NCI-H774 (cell line): ENCODE measurements at places on chromosomes 11 and 22.
A peak's percentile ranks its signal among the peaks of the same experiment; 100 is the strongest.

GRCh38 chr11:18111005-18111404 is 5.1 kb upstream of the SAAL1 start:
- DNase-seq: no peak

- no peak for DNase-seq
Observed at GRCh38 chr11:117413616-117414015, 86.0 kb downstream of the CEP164 start.

GRCh38 chr11:133733631-133734030 is 111.7 kb downstream of the SPATA19 start:
- no peak for DNase-seq

DNA sequence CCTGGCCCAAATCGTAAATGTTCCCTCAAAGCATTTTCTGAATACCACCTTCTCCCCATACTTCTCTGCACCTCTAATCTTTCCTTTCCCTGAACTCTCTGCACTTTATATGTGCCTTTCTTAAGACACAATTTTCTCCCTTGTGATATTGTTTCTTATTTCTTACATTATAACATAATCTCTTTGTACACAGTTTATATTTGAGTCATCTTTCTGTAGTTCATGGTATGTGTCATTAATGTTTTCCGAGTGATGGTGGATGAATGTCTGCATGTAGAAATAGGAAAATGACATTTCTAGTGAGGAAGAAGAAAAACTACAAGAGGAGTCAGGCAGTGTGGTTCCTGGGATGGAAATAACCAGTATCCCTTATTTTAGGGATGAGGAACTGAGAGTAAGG is 5.5 kb downstream of the ACRV1 start:
- DNase-seq: no peak

GRCh38 chr11:113255096-113255495 is 59.3 kb upstream of the TTC12 start:
- no peak for DNase-seq

- no peak for DNase-seq
Observed at GRCh38 chr11:78424334-78425270, 7.0 kb upstream of the GAB2 start.

GRCh38 chr11:2867722-2868505 is 17.7 kb downstream of the CDKN1C start:
- no peak for DNase-seq

- DNase-seq: no peak
Observed at GRCh38 chr22:49785841-49786471, 41.7 kb downstream of the BRD1 start.

DNA sequence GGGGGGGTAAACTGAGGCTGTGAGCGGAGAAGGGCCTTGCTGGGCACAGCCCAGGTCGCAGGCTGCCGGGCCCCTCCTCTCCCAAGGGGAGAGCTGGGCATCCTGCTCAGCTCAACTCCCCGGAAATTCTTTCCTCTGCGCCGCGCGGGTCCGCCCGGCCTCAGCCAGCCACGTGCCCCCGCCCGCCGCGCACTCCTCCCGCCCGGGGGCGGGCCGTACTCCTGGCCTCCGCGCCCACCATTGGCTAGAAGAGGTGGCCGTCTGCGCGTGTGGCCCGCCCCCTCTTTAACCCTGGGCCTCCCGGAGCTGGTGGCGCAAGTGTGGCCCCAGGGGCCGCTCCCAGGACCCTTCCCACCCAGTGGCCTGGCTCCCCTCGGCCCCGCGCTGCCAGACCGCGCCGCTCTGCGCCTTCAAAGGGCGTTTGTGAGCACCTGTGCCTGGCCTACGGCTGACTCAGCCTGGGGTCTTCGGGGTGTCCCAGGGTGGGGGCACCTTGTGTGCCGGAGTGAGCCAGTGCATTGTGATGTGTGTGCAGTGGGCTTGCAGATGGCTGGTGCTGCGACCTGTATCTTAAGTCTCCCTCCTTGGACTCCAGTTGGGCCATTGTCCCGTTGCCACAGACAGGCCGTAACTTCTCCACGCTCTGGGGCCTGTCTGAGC is 2.0 kb downstream of the MRGPRF start:
- peak; percentile 2 for DNase-seq

DNA sequence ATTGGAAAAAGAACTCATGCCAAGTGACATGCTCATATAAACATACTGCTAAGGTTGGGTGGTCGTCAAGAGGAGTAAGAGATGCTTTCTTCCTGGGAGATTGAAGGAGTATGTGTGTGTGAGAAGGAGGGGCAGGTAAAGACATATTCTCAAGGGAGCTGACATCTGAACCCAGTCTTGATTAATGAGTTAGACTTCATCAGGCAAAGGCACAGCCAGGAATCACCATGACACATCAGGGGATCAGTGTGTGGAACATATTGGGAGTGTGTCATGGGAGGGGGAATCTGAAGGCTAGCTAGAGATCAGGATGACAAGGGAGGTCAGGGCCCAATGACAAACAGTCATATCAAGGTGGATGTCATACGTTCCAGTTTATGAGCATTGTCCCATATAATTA is 14.9 kb downstream of the CNTF start:
- DNase-seq: no peak

DNA sequence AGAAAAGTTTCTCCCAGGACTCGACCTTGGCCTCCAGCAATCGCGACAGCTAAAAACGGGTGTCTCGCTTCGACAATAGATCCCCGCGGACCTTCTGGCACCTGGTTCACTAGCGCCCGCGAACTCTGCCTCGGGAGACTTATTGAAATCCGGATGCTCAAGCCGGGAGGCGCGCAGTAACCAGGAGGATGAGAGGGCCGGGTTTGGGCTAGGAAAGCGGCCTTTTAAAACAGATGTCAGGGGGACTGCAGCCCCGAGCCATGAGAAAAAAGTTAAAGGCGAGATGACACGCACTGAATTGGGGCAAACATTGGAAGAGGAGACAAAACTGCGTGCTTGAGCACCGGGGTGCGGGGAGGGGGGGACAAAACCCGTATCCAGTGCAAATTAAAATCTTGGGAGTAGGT is 637 bp upstream of the ZBTB16 start:
- DNase-seq: no peak

DNA sequence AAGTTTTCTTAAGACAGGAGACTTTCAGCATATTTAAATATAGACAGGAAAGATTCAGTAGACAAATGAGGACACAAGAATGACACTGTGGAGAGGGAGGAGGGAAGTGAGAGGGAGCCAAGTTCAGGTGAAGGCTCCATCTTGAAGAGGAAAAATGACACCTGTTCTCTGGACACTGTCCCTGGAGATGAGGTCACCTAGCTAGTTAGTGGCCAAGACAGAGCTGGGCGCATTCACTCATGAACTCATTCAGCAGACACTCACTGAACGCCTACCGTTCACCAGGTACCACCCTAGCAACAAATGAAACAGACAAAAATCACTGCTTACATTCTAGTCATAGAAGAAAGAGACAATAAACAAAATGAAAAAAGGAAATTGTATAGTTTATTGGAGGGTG is 103.3 kb upstream of the PARVA start:
- DNase-seq: no peak

DNA sequence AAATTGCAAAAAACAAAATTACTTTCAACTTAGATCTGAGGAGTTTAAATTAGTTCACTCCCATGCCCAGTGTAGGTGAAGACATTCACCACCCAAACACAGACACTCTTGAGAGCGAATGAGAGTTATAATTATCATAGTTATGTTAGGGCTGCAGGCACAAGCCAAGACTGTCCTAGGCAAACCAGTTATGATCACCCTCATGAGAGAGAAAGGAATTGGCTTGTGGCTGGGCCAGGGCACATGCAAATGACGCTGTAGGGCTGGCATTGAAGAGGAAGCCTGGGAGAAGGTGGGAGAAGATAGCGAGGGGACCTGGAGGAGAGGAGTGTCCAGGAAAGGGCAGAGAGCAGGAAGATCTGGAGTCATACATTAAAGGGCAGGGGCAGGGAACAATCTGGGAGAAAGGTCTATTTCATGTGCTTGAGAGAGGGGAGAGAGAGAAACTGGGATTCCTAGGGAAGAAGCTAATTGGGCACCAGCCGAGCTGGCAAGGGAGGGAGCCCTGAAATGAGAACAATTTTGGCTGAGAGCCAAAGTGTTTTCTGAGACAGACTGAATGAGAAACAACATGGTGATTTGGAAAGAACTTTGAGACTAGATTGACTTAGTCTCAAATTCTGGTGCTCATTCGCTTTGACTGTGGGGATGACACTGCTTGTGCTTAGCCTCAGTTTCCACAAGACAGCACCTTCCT is 279.9 kb downstream of the KIRREL3 start:
- DNase-seq: no peak

GRCh38 chr11:34284156-34284555 is 73.7 kb downstream of the ABTB2 start:
- DNase-seq: no peak

- no peak for DNase-seq
Observed at GRCh38 chr11:125621995-125622394, 3.0 kb upstream of the CHEK1 start.

- no peak for DNase-seq
Observed at GRCh38 chr22:19134176-19134831, 3.2 kb downstream of the TSSK2 start.

- DNase-seq: no peak
Observed at GRCh38 chr11:22459048-22459447, 120.9 kb downstream of the SLC17A6 start.

DNA sequence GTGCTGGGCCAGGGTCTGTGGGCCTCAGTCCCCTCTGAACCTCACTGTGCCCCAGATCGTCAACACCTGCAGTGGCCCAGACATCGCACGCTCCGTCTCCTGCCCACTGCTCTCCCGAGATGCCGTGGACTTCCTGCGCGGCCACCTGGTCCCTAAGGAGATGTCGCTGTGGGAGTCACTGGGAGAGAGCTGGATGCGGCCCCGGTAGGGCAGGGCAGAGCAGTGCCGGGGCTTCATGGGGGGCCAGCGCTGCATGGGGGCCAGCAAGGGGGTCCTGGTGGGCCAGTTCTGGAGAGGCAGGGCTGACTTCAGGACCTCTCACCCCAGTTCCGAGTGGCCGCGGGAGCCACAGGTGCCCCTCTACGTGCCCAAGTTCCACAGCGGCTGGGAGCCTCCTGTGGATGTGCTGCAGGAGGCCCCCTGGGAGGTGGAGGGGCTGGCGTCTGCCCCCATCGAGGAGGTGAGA is 16.3 kb downstream of the EPS8L2 start:
- no peak for DNase-seq

- peak; percentile 28 for DNase-seq
Observed at GRCh38 chr11:5624489-5625279, at the start of gene TRIM34. TRIM34 (plus strand) TSS chr11:5625001; CDS start chr11:5632332, 7,331 bp downstream.

DNA sequence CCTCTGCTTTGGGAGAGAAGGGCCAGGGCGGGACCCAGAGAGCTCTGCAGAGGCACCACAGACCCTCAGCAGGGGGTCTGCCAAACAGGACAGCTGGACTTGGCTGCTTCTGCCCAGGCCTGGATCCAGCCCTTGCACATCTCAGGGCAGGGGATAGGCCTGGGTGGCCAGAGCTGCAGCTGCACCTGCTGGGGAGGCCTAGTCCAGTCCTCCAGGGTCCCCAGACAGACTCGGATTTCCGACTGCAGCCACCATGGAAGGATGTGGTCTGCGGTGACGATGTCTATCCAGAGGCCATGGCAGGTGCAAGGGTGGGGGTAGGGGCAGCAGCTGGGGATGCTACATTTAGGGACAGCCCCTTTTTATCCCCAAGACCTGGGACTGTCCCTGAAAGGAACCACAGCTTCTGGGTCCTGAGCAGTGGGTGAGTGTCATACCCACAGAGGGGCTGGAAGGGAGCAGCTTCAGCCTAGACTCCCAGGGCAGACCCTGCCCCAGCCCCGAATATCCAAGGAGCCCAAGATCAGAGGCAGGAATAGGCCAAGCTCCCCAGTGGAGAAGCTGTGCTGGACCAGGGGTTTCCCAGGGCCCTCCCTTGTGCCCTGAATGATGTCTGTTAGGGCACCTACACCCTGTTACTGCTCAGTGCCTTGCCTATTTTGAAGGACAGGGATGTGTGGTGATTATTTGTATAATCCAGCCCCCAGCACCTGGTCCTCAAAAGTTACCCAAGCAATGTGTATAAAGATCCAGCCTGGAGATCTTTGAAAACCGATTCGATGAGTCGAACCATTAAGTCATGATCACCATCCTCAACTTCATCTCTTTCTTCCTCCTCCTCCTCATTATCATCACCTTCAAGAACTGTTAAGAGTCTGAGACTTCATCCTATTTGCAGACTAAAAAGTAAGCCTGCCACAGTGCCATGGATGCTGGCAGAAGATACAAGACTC is 2.5 kb upstream of the IGLL5 start:
- DNase-seq: no peak

DNA sequence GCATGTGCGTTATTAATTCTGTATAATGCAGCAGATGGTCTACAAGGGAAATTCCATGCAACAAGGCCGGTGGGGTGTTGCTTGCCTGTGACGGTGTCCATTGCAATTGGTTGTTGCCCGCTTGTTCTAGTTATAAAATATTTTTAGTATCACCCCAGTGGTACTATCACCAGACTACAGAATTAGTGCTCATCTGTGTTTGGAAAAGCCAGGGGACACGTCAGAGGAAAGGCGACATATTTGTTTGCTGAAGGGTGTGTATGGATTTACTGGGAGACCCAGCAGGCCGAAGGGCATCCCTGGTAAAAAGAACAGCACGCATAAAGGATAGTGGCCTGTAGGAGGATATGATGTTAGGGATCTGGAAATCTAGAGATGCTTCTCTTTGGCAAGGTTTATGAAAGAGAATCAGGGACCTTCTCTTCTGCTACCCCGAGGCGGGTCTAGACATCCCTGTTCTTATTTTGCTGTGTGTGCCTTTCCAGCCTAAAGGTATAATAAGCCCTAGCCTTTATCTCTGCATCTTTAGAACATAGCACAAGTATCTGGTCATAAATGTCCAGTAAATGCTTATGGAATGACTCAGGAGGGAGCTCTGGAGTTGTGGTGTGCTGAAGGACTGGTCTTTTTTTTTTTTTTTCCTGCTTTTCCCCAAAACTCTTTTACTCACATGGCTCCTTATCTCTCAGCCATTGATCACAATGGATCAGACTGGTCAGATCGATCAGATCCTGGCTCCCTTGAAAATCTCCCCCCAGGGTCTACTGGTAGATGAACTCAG is 90.9 kb downstream of the LDLRAD3 start:
- no peak for DNase-seq

GRCh38 chr11:12506404-12506921 is 129.1 kb downstream of the PARVA start:
- DNase-seq: no peak

DNA sequence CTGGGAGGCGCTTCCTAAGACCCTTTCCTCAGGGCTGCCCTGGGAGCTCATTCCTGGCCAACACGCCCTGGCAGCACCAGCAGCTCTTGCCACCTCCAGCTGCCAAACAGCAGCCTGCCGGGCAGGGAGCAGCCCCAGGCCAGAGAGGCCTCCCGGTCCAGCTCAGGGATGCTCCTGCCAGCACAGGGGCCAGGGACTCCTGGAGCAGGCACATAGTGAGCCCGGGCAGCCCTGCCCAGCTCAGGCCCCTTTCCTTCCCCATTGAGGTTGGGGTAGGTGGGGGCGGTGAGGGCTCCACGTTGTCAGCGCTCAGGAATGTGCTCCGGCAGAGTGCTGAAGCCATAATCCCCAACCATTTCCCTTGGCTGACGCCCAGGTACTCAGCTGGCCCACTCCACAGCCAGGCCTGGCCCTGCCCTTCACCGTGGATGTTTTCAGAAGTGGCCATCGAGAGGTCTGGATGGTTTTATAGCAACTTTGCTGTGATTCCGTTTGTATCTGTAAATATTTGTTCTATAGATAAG is 7.6 kb downstream of the SLC39A13 start:
- no peak for DNase-seq

- peak; percentile 5 for DNase-seq
Observed at GRCh38 chr11:120131941-120132644, 5.8 kb downstream of the TRIM29 start.

- no peak for DNase-seq
Observed at GRCh38 chr11:33889296-33889695, 2.6 kb downstream of the LMO2 start.
